ENCODE measurements at places on chromosomes 1 and 21.

DNA sequence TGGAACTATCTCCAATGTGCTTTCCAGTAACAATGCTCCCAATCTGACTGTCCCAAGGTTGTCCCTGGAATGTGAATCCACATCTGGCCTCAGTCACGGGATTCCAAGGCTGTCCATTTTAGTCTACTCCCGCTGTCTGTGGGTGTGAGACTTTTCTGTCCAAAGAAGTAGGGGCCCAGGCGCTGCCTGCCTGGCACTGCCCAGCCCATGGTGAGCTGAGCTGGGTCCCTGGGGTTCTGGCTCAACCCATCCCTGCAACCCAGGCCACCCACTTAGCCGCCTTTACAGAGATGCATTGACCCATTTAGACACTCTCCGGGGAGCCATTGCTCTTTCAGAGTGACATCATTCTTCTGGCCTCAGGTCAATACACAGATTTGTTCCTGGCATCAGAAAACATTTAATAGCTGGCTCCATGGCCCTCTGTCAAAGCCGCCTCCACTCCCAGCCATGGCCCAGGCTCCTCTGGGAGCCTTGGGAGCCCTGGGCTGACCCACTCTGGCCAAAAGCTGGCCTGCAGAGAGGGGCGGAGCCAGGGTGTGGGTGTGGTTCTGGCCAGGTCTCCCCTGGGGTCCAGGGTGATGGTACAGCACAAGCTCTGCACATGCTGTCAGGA is 47.2 kb upstream of the PAX7 start:
- peak; percentile 82 for DNase-seq

DNA sequence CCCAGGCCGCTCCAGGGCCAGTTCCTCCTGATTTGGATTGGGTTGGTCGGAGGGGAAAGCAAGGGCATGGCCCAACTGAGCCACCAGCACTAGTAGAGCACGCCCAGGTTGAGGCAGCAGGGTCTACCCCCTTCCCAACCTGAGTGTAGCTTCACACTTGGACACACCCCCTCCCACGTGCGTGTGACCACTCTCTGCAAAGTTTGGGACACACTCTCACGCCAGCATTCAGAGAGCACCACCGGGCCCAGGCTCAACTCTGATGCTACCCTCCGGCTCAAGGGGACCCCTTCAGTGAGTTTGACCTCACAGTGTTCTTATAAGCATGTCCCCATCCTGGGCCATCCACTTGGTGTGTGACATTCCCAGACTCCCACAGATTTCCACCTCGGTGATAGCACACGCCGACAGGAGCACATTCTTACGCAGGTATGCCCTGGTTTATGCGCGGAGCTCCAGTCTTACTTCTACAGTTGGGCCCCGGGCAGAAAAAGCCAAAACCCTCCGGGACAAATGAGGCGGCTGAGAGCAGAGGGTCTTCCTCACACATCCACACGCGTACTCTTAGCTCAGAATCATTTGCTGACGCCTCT is 3.0 kb upstream of the DMRTA2 start:
- DNase-seq = no peak

- DNase-seq = peak; percentile 17
Observed at GRCh38 chr1:228373004-228373680, 33.5 kb downstream of the TRIM11 start.

DNA sequence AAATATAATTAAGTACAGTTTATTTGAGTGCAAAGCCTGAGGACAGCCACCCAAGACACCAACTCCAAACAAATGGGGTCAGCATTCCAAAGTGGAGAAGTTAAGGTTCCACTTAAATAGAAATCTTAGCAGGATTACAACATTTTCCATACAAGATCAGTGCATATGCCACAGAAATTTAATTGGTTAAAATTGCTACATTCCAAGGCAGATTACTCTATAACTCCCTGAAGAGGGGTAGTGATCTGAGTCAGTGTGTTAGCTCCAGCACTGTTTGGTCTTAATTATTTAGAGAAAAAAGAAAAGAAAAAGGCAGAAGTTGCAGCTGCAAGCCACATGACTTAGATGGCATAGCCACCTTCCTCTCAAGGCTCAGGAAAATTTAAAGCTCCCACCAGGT is 297.5 kb downstream of the HHIPL2 start:
- no peak for DNase-seq

GRCh38 chr1:184734980-184735379 is 19.7 kb downstream of the EDEM3 start:
- DNase-seq = no peak

GRCh38 chr1:87766737-87767136 is 438.1 kb downstream of the LMO4 start:
- DNase-seq = no peak

DNA sequence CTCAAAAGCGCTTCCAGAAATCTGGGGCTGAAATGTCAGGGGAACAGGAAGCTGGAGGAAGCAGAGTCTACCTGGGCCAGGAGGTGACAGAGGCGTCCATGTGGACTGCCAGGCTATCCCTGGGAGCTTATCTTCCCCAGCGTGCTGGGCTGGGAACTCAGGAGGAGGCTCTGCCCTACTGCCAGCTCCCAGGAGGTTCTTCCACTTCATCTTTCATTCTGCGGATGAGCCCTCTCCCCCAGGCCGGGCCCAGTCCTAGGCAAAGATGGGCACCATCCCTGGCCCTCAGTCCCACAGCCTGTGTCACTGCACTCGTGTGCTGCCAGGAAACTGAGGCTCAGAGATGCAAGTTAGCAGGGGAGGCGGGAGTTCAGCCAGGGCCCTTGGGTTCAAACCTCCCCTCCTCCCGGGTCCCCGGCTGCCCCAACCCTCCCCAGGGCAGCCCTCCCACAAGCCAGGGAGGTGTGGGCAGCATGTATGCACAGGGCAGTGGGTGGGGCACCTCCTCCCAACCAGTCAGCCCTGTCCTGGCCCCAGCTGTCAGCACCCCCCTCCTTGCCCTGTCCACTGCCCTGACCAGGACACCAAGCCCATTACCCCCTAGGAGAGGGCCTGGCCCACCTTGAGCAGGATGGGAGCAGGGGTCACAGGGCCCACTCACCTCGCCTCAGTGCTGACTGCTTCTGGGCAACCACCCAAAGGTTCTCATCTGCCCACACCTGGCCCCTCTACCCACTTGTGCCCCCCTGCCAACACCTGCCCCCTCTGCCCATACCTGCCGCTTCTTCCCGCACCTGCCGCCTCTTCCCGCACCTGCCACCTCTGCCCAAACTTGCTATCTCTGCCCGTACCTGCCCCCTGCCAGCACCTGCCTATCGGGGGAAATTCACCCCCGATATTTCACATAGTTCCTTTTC is 226.0 kb downstream of the NPHP4 start:
- DNase-seq = no peak

GRCh38 chr1:160624464-160624863 is 22.4 kb downstream of the SLAMF1 start:
- DNase-seq = no peak

- DNase-seq = no peak
Observed at GRCh38 chr1:226643611-226644540, 95.2 kb downstream of the ITPKB start.

DNA sequence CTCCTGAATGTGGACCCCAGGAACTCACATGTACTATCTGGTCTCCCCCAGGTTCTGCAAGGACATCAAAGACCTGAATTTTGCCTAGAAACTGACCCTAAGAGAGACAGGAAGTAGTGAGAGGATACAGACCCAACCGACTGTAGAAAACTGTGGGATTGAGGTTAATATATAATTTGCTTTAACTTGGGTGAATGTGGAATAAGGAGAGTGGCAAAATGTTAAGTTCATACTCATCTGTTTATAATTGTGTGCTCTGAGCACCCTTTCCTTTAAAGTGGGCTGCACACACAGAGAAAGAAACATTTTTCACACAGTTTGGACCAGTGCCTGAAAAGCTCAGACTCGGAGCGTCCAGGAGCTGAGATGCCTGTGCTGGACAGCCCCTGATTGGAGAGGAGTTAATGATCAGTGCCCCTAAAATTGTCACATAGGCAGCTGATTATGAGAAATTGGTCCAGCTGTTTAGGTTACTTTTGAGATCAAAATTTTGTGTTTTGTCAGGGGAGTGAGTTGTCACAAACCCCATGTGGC is 37.2 kb downstream of the ROR1 start:
- DNase-seq = no peak

GRCh38 chr1:185961664-185962063 is 227.5 kb downstream of the HMCN1 start:
- DNase-seq = no peak

GRCh38 chr1:213381572-213382084 is 330.6 kb downstream of the RPS6KC1 start:
- DNase-seq = no peak

DNA sequence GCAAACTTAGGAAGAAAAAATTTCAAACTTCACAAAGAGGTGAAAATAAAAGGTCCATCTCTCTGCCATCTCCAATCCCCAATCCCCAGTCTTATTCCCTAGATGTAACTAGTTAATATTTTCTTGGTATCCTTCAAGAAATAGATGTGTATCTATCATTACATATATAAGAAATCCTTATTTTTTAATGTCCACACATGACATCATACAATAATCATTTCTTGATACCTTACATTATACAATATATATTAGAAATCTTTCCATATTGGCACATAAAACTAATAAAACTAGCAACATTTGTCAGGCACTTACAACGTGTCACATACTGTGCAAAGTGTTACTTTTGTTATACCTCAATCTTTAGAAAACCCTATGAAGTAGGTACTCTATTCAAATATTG is 16.2 kb downstream of the DOCK7 start:
- no peak for DNase-seq

DNA sequence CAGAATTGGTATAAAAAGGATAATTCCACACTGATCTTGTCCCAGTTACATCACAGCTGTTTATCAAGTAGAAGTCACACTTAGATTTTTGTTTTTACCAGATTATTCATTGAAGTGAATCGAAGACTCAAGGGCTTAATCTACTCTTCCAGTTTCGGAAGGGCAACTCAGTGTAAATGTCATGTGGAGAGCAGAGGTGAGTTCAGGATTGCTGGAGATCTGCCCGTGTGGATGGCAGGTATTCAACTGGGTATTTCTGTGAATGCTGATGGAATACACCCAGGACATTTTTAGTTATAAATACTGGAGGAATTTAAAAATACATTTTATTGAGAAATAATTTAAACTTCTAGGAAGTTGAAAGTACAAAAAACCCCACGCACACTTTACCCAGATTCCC is 19.4 kb downstream of the CC2D1B start:
- no peak for DNase-seq

GRCh38 chr1:39392851-39393573 is 98.4 kb upstream of the BMP8A start:
- DNase-seq = no peak

DNA sequence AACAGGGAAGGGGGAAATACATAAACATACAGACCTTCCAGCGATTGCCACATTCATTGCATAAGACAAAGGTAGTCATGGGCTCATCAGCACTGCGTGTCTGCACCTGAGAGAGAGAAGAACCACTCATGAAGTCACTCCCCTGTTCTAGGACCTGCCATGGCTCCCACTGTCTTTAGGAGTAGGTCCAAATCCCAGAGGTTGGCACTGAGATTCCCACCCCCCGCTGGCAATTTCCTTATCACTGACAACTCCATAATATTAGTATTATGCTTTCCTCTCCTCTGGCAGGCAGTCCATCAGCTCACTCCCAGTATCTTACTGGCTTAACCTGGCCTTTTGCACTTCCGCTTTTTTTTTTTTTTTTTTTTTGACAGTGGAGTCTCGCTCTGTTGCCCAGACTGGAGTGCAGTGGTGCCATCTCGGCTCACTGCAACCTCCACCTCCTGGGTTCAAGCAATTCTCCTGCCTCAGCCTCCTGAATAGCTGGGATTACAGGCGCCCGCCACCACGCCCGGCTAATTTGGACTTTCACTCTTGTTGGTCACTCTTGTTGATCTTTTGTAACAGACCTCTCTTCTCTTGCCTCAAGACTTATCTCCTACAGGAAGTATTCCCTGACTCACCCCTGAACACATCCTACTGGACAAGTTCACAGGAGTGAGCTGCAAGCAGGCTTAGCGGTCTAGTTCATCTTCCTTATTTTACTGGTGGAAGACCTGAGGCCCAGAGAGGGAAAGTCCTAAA is 14.8 kb upstream of the ZNF436 start:
- no peak for DNase-seq

DNA sequence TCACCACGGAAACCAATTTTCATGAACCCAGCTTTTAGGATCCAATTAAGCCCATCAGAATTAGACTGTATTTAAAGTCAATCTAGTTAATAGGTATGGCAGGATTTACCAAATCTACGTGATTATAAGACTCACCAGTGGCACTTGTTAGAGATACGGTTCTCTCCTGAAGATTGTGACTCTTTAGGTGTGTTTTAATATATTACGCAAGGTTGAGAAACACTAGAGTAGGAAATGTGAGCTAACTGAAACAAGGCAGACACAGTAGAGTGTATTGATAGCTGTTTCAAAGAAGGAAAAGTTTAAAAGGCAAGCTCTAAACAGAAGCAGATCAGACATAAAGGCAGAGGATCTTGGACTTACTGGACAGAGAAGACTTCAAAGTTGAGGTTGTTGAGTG is 11.2 kb upstream of the RPE65 start:
- DNase-seq = no peak

- DNase-seq = no peak
Observed at GRCh38 chr1:22841142-22841541, 130.5 kb downstream of the EPHB2 start.

- DNase-seq = no peak
Observed at GRCh38 chr21:40164905-40165772, 297.9 kb downstream of the PCP4 start.

DNA sequence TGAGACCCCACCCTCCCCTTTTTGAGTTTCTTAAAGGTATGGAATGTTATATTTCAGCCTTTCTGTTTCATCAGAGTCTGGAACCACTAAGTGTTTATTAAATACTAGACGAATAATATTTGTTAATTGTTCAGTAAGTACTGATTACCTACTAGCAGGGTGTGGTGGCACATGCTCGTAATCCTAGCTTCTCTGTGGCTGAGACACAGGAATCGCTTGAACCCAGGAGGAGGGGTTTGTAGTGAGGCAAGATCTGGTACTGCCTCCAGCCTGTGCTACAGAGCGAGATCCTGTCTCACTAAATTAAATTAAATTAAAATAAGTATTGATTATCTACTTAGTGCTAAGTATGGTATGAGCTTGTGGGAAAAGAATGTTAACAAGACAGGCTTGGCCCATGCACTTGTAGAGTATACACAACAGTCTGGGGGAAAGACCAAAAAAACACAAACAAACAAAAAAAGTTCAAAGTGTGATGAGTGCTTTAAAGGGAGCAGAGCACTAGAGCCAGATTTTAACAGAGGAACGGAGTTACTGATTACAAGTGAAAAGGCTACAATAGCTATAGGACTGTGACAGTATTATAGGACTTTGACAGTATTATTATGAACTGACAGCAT is 2.4 kb downstream of the CEPT1 start:
- no peak for DNase-seq

GRCh38 chr21:26715878-26716506 is 129.2 kb downstream of the ADAMTS1 start:
- DNase-seq = peak; percentile 50
